ENCODE measurements at places on chromosomes 13 and 19. TPM values are rescaled to one million over a fixed set of nuclear protein-coding genes. Genes with fewer than 3 reads are reported as not detected.
A peak's percentile ranks its signal among the peaks of the same experiment; 100 is the strongest.

- no peak overlapping the region for H3K4me3 ChIP-seq
- no peak for DNase-seq
- no peaks in the 10 kb centered on the region for H3K4me1 ChIP-seq
- H3K27me3 ChIP-seq: no peaks in the 10 kb centered on the region
These were observed 344.5 kb upstream of the TMTC4 start for GRCh38 chr13:101019126-101019525.

GRCh38 chr13:114078461-114079451 lies 53.7 kb downstream of the RASA3 start:
- no peaks in the 10 kb centered on the region for H3K27me3 ChIP-seq
- H3K4me1 ChIP-seq: no peaks in the 10 kb centered on the region
- H3K36me3 ChIP-seq: peaks cover 3% of the 10 kb centered on the region
- H3K4me3 ChIP-seq: no peak overlapping the region
- H3K27ac ChIP-seq: no peak overlapping the region

- no peak for DNase-seq
- no peaks in the 10 kb centered on the region for H3K36me3 ChIP-seq
- no peaks in the 10 kb centered on the region for H3K4me1 ChIP-seq
- no peak within 1 kb of the TSS for H3K27ac ChIP-seq
- H3K27me3 ChIP-seq: no peaks in the 10 kb centered on the region
- H3K4me3 ChIP-seq: no peak within 1 kb of the TSS
These were observed at the start of gene LILRA5 for GRCh38 chr19:54312436-54313377. Gene LILRA5 (minus strand): TSS chr19:54313166. CDS start chr19:54313019, 147 bp downstream.

DNA sequence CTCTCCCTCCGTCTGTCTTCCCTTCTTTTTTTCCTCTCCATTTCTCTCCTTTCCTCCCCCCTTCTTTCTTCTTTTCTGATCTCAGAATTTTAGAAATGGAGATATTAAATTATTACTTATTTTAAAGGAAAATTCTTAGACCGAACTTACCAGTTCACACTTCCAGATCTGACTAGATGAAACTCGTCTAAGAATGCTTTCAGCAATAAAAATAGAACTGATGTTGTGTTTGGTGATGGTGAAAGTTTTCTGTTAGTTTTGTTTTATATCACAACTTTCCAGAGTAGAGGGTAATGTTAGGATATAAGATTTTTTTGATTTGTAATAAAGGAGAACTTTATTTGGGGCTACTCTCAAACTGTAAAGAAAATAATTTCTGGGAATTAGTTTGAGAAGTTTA lies 29.9 kb downstream of the UCHL3 start:
- no peak overlapping the region for H3K4me3 ChIP-seq
- H3K4me1 ChIP-seq: no peaks in the 10 kb centered on the region
- H3K36me3 ChIP-seq: peaks cover 2% of the 10 kb centered on the region
- DNase-seq: no peak

DNA sequence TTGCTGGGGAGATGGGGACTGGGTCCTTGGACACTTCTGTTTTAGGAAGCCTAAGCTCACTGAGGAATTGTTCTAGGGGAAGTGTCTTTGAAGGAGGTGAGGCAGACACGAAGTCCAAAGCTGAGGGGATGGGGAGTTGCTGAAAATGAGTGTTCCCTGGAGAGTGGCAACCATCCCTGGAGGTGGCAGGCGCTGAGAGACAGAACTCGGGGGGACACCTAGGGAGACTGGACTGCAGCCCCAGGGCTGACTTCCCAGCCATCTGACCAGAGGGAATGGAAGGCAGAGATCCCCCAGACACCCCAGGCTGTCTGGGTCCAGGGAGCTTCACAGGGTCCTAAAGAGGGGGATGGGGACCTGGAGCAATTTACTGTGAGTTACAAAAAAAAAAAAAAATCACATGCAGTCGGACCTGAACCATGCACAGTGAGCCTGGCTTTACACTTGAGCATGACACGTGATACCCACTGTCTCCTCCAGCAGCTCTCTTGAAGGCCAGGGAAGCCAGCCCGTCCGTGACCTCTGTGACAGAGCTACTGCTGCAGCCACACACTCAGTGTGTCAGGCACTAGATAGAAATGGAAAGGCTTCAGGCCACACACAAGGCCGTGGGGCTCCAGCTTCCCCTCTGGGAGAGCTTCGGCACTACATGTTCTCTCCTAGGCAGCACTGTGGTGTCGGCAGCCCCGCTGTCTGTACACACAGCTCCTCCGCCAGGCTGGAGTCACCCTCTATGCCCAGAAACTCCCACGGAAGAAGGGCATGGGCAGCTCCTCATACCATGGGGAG lies 77.1 kb upstream of the KCTD15 start:
- no peak overlapping the region for H3K27ac ChIP-seq
- H3K4me3 ChIP-seq: no peak overlapping the region
- H3K27me3 ChIP-seq: no peaks in the 10 kb centered on the region
- DNase-seq: no peak

GRCh38 chr13:106473154-106473553 lies 62.3 kb downstream of the EFNB2 start:
- DNase-seq: no peak
- no peak overlapping the region for H3K4me3 ChIP-seq
- H3K27ac ChIP-seq: no peak overlapping the region
- H3K36me3 ChIP-seq: no peaks in the 10 kb centered on the region
- H3K27me3 ChIP-seq: no peaks in the 10 kb centered on the region

DNA sequence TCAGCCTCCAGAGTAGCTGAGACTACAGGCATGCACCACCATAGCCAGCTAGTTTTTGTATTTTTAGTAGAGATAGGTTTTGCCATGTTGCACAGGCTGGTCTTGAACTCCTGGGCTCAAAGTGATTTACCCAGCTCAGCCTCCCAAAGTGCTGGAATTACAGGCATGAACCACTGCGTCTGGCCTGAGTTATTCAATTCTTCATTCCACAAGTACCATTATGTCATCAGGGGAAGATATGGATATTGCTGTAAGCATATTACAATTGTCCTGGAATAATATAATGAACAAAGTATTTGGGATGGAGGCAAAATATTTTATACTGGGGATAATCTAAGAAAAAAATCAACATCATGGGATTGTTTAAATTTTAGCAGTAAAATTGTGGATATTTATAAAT lies 646.0 kb upstream of the SLITRK6 start:
- no peak overlapping the region for H3K27ac ChIP-seq
- no peaks in the 10 kb centered on the region for H3K27me3 ChIP-seq
- DNase-seq: no peak
- no peaks in the 10 kb centered on the region for H3K4me1 ChIP-seq

- H3K36me3 ChIP-seq: no peaks in the 10 kb centered on the region
- H3K27me3 ChIP-seq: no peaks in the 10 kb centered on the region
- no peak for DNase-seq
- H3K27ac ChIP-seq: no peak overlapping the region
- H3K4me3 ChIP-seq: no peak overlapping the region
These were observed 26.5 kb downstream of the MED26 start for GRCh38 chr19:16601378-16602052.

DNA sequence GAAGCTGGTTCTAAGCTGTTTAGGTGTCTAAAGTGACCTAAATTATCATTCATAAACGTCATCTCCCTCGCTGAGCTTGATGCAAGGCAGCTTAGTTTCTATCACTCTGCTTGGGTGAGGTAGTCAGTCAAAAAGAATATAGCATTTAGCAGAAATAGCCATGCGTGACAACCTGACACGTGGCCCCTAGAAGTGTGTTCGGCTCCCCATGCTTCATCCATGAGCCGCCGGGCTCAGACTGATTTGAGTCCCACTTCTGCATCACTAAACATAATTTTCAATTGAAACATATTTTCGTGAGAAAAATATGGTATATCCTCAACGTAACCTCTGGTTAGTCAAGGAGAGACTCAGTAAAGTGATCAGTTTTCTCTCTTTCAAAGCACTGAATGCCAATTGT lies 459.8 kb downstream of the IRS2 start:
- H3K27me3 ChIP-seq: no peaks in the 10 kb centered on the region
- H3K4me3 ChIP-seq: no peak overlapping the region
- H3K27ac ChIP-seq: no peak overlapping the region

GRCh38 chr13:104385404-104385803 lies 1319.2 kb upstream of the SLC10A2 start:
- no peaks in the 10 kb centered on the region for H3K4me1 ChIP-seq
- H3K27me3 ChIP-seq: no peaks in the 10 kb centered on the region
- no peak overlapping the region for H3K4me3 ChIP-seq
- no peaks in the 10 kb centered on the region for H3K36me3 ChIP-seq

The ZDHHC20 gene
- 59.4 TPM for total RNA-seq

The SIGLEC14 gene
- total RNA-seq: 0.58 TPM

The MEDAG gene
- 30.2 TPM for total RNA-seq

- peak; percentile 22 for DNase-seq
- no peaks in the 10 kb centered on the region for H3K4me1 ChIP-seq
- no peaks in the 10 kb centered on the region for H3K27me3 ChIP-seq
- H3K4me3 ChIP-seq: no peak overlapping the region
- H3K36me3 ChIP-seq: no peaks in the 10 kb centered on the region
These were observed 294.2 kb downstream of the ZNF536 start for GRCh38 chr19:30666301-30666803.

DNA sequence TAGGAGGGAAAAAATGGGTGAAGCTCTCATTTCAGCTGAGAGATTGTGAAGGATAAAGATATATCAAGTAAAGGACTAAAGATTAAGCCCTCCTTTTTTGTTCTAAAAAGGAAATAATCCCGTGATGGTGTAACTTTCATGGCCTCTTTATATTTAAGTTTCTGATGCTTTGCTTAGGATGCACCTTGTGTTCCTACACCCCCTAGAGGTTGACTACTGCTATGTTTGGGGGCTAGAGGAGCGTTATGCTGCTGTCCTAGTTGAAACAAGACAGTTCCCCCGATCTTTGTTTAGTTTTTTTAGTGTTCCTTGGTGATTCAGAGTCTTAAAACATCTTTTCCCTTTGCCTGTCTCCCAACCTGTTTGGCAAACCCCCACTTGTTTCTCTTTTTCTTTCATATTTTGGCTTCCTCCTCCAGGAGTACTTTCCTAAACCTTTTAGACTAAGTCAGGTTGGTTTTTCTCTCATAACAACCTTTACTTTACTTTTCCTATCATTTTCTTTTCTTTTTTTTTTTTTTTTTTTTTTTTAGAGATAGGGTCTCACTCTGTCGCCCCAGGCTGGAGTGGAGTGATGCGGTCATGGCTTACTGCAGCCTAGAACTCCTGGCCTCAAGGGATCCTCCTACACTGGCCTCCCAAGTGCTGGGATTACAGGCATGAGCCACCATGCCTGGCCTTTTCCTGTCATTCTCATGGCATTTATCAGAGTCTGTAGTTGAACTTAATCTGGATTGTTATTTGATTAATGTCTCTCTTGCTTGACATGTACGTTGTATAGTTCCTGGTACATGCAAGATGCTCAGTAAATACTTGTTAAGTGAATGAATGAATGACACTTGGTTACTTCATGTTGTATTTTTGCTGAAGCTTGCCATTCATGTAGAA lies 2.8 kb downstream of the UBA2 start:
- H3K36me3 ChIP-seq: peaks cover 6% of the 10 kb centered on the region
- peaks cover 27% of the 10 kb centered on the region for H3K4me1 ChIP-seq
- no peak overlapping the region for H3K4me3 ChIP-seq
- no peaks in the 10 kb centered on the region for H3K27me3 ChIP-seq
- H3K27ac ChIP-seq: no peak overlapping the region

DNA sequence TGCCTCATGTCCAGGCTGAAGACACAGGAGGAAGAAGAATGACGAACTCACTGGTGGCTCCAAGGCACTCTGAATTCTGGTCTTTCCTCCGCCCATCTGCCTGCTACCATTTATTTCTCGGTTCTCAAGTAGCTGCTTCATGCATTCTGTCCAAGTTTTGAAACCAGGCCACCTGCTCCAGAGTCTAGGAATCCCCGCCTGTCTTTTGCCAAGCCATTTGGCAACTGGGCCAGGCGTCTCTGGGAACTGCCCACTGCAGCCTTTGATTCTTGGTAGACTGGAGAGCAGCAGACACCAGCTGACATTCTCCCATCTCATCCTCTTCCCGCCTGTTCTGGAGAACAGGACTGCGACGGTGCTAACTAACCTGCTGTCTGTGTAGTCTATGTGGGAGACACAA lies 10.8 kb downstream of the SLC35E1 start:
- H3K4me3 ChIP-seq: no peak overlapping the region
- H3K27ac ChIP-seq: no peak overlapping the region
- peaks cover 6% of the 10 kb centered on the region for H3K4me1 ChIP-seq
- peaks cover 18% of the 10 kb centered on the region for H3K36me3 ChIP-seq

DNA sequence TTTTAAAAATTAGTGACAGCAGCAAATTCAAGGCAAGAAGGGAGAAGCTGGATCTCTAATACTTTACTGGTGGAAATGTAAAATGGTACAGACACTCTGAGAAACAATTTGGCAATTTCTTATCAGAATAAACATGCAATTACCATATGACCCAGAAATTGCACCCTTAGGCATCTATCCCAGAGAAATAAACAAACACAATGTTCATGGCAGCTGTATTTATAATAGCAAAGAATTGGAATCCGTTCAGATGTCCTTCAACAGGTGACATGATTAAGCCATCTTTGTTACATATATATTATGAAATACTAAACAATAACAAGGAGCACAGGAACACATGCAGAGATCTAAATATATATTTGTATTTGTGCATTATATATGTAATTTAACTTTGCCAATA lies 756.5 kb downstream of the SLITRK1 start:
- H3K4me1 ChIP-seq: no peaks in the 10 kb centered on the region
- H3K27ac ChIP-seq: no peak overlapping the region
- no peaks in the 10 kb centered on the region for H3K36me3 ChIP-seq
- H3K27me3 ChIP-seq: no peaks in the 10 kb centered on the region
- H3K4me3 ChIP-seq: no peak overlapping the region

- H3K4me3 ChIP-seq: no peak overlapping the region
- no peaks in the 10 kb centered on the region for H3K27me3 ChIP-seq
- H3K27ac ChIP-seq: no peak overlapping the region
- DNase-seq: no peak
- peaks cover 25% of the 10 kb centered on the region for H3K4me1 ChIP-seq
These were observed 3.5 kb upstream of the FTL start for GRCh38 chr19:48961673-48962028.

- no peaks in the 10 kb centered on the region for H3K36me3 ChIP-seq
- no peak overlapping the region for H3K27ac ChIP-seq
- peaks cover 36% of the 10 kb centered on the region for H3K4me1 ChIP-seq
These were observed 1.9 kb downstream of the BBC3 start for GRCh38 chr19:47228937-47229675.

- H3K27ac ChIP-seq: peak overlapping the region; percentile 63
- H3K4me3 ChIP-seq: peak overlapping the region; percentile 82
- peaks cover 1% of the 10 kb centered on the region for H3K36me3 ChIP-seq
- DNase-seq: no peak
- no peaks in the 10 kb centered on the region for H3K27me3 ChIP-seq
These were observed 753 bp downstream of the ZNF235 start for GRCh38 chr19:44303976-44304568.

GRCh38 chr13:32917504-32917903 lies 98.7 kb upstream of the KL start:
- H3K4me1 ChIP-seq: peaks cover 6% of the 10 kb centered on the region
- no peak overlapping the region for H3K4me3 ChIP-seq
- no peaks in the 10 kb centered on the region for H3K27me3 ChIP-seq
- H3K27ac ChIP-seq: no peak overlapping the region
- H3K36me3 ChIP-seq: no peaks in the 10 kb centered on the region

DNA sequence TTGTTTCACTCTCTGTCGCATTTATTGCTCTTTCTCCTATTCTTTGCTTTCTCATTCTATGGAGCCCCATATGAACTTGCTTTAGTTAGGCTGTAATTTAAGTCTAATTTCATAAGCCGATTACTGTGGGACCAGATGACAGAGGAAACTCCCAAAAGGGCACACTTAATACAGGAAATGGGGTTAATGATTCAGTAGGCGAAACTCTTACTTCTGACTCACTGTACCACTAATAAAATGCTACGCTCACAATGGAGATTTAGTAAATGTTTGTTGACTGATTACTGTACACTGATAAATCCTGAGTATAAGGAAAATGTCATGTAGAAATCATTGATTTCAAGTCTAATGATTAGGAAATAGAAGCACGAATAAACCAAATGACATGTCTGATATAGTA lies 276.4 kb downstream of the KLF5 start:
- no peaks in the 10 kb centered on the region for H3K36me3 ChIP-seq
- H3K27ac ChIP-seq: peak overlapping the region; percentile 1
- peaks cover 7% of the 10 kb centered on the region for H3K4me1 ChIP-seq
- H3K4me3 ChIP-seq: no peak overlapping the region
- no peaks in the 10 kb centered on the region for H3K27me3 ChIP-seq
- peak; percentile 57 for DNase-seq
